Stimulated activated CD4-positive, alpha-beta T cell treated with anti-CD3 and anti-CD28 coated beads, Interleukin-1b, Interleukin-23, amount 100 ng/mL, for 48 hours (primary cell): ENCODE measurements at places on chromosomes 6 and 20.

DNA sequence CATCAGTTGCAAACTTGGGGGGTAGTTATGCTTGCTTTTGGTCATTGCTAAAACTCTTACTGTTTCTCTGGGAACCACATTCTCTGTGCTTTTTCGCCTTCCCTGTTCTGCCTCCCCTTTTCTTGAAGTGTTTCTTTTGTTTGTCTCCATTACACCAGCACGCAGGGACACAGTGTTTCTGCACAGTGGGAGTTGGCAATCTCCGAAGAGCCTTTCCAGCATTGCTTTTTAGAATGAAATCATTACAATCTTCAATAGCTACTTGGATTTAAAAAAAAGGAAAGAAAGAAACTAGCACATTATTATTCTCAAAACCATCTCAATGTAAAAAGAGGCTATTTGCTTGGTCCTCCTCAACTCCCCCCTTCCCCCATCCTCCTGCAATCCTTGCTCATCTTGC, 536.7 kb upstream of the MMS22L start:
- no peak for DNase-seq

DNA sequence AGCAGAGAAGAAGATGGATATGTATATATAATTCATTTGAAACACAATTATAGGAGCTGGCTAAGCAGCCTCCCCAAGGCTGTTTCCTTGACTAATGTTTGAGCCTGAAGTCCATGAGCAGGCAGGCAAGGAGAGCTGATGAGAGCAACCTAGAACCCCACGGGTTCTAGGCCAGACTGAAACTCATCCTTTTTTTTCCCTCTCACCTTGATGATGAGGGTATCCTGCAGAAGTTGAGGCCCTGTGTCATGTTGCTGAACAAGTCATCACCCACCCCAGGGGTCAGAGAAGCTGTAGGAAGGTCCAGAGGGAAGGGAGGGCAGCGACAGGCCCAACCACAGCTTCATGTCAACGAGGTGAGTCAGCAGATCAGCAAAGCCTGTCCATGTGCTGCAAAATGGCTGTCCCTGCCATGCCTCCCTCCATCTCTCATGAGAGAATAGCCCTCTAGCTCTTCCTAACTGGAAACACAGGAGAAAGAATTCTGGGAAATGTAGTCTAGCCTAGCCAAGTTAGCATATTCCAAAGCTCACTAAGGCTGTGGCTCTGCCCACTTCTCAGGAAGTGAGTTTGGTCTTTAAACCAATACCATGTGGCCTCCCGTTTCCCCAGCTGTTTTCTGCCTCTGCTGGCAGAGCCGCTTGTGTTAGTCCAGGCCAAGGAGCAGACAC, 91.3 kb upstream of the DTNBP1 start:
- DNase-seq = no peak

DNA sequence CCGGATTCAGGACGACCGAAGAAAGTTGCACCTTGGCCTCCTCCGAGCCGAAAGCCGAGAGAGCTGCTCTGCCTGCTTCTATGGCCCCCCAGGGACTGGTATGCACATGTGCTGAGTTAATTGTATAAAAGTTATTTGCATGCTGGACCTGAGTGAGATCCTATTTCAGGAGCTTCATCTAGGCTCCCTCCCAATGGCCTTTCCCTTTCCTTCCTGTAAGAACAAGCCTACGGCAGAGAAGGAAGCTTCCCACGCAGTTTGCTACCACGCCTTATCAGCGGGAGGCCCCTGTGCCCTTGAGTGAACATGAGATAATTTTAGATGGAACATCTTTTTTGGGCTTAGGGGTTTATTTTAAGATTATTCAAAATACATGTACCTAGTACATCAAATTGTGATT, 65.9 kb downstream of the RIN2 start:
- no peak for DNase-seq

- peak; percentile 4 for DNase-seq
These were observed 135.6 kb upstream of the PTPRK start for GRCh38 chr6:128655978-128656498.

GRCh38 chr6:24899997-24900325, 35.8 kb downstream of the RIPOR2 start:
- DNase-seq = peak; percentile 45

- no peak for DNase-seq
These were observed 50.1 kb downstream of the FOXC1 start for GRCh38 chr6:1659816-1660215.

DNA sequence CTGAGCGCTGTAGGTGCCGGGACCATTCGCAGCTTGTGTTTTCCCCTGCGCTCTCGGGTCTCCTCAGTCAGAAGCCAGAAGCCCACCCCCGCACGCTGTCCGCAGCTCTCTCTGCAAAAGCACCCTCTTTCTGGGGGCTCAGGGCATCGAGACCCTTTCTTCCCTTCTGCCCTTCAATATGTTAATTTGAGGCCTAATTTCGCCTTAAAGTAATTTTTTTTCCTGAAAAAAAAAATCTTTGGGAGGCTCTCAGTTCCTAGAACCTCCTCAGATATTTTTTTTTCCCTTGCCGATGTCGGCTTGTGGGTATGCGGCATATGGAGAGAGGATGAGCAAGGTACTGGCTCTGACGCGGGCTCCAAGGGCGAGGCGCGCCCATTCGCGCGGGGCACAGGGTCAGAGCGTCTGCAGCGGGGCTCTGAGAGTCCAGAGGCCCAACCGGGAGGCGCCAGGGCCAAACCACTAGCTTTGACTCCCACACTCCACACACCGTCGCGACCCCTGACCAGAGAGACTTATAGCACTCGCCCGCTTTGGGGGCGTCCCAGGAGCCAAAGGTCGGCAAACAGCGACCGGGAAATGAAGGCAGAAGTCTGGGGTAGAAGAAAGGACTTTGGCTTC, 893 bp downstream of the PRDM13 start:
- DNase-seq = no peak
